ENCODE measurements at places on chromosomes 11 and 22. TPM values are rescaled to one million over a fixed set of nuclear protein-coding genes. Genes with fewer than 3 reads are reported as not detected.
A peak's percentile ranks its signal among the peaks of the same experiment; 100 is the strongest.

The PHF21B gene
- 0.41 TPM for total RNA-seq

- no peak for DNase-seq
Measured at GRCh38 chr11:79663017-79663416, 222.2 kb upstream of the TENM4 start.

GRCh38 chr11:6927030-6927617 lies 898 bp downstream of the ZNF215 start:
- no peak for DNase-seq

DNA sequence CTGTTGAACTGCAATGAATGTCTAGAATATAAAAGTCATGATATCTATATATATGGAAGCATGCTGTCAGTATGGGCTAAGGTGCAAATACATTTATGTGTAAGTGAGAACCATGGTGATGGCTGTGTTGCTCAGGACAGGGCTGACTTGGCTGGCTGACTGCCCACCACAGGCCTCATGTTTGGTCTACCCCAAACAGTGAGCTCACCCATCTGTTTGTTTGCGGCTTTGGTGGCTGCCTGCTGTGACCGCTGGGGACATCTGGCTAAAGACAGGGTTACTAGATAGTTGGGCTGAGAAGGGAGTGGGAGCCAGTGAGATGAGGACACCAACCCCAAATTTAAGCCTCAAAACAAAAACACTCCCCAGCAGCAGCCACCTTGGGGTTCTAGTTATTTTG lies 6.3 kb downstream of the CD44 start:
- DNase-seq = peak; percentile 35

DNA sequence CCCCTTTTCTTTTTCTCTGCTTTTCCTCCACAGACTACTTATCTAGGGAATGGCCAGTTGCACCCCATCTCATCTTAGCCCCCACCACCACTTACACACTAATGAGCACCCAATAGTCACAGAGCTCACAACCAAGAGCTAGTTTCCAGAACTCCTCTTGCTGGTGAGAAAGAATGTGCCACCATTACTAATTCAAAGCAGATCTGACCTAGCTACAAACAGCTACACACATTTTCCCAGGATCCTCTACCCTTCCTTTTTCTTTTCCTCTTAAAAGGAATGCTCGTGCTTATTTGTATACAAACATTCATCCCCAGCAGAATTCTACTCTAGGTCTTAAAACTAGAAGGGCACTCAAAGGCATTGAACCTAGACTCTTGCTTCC lies 136.8 kb downstream of the CD44 start:
- DNase-seq = no peak

GRCh38 chr11:26086028-26086427 lies 245.9 kb upstream of the ANO3 start:
- DNase-seq = no peak

- DNase-seq = no peak
Measured at GRCh38 chr11:49851971-49852389, 100.2 kb upstream of the OR4C13 start.

- DNase-seq = no peak
Measured at GRCh38 chr22:44159811-44160210, 20.9 kb upstream of the PARVG start.
